ENCODE measurements at places on chromosomes 3 and 15.

GRCh38 chr15:62942428-62942827, 100.1 kb upstream of the TPM1 start:
- DNase-seq: no peak

GRCh38 chr3:127775398-127776109, 46.8 kb downstream of the MGLL start:
- DNase-seq: peak; percentile 76

DNA sequence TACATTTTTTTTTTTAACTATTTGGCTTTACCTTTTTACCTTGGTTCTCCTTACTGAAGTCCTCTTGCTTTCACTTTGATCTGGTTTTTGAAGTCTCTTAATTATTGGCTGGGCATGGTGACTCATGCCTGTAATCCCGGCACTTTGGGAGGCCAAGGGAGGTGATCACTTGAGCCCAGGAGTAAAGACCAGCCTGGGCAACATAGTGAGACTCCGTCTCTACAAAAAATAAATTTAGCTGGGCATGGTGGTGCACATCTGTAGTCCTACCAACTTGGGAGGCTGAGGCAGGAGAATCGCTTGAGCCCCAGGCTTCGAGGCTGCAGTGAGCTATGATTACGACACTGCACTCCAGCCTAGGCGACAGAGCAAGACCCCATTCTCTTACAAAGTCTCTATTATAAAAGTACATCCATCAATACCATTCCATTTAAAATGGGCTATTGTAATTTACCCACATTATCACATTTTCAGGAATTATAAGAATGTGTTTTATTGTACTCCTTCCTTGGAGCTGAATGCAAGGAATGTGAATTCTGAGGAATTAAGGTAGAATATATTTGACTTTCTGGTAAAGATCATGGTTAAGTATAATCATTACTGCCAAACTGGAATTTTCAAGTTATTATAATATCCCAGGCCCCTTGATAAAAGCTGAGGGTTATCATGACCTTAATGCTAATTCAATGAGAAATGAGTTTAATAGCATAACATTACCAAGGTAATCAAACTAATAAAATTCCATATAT, 49.0 kb downstream of the MSL2 start:
- DNase-seq: no peak

GRCh38 chr3:132342183-132342582, 25.0 kb downstream of the ACP3 start:
- DNase-seq: no peak

- no peak for DNase-seq
These were observed 343.1 kb upstream of the SEMA6D start for GRCh38 chr15:47374222-47374621.

DNA sequence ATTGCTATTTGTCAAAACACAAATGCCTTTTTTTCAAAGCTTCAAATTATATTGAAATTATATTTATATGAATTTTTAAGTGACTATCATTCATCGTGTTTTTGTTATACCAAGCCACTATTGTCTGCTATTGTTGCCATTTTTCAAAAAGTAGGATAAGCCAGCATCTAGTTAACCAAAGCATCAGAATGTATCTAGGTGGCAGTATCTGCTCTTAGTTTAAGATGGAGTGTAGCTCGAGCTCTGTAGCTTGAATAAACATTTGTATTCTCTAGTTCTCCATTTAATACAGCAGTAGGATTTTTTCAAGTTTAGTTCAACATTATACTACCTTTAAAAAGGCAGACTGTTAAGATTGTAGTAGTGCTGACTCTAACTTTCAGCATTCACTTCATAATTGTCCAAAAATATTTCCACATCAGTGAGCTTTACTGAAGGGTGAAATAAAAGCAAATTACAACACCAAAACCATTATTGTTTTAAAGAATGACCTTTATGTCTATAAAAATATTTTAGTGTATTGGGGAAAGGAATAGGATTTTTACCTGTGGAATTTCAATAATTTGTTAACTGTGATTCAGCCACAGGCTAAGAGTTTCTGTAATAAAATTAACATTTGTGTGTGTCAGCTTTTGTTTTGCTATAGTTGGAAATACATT, 19.6 kb upstream of the C15orf61 start:
- DNase-seq: no peak

- no peak for DNase-seq
These were observed 427.9 kb downstream of the NTRK3 start for GRCh38 chr15:87828608-87829007.

- no peak for DNase-seq
These were observed 48.1 kb upstream of the SEMA6D start for GRCh38 chr15:47669221-47669620.

GRCh38 chr15:79724804-79725203, 172.0 kb downstream of the MTHFS start:
- DNase-seq: no peak

DNA sequence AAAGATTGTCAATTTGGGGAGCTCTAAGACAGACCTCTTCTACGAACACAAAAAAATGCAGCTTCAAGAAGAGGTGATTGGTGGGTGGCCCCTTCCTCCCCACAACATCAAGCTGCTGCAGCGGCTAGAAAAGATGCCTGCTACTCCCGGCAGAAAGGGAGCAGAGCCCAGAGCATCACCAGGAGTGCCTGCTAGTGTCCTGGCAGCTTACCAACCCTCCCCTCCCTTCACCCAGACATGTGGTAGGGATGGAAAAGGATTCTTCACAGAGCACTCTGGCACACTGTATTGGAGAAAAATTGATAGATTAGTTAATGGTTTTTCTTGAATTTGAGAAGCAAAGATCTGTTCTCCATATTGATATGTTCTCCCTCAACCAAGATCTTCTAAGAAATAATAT, 10.8 kb downstream of the IP6K1 start:
- no peak for DNase-seq

- DNase-seq: peak; percentile 27
These were observed 45.7 kb downstream of the EXOG start for GRCh38 chr3:38541806-38542205.

GRCh38 chr3:188829576-188829975, 342.2 kb upstream of the TPRG1 start:
- DNase-seq: no peak

GRCh38 chr3:177126015-177126773, 71.1 kb downstream of the TBL1XR1 start:
- DNase-seq: peak; percentile 83

DNA sequence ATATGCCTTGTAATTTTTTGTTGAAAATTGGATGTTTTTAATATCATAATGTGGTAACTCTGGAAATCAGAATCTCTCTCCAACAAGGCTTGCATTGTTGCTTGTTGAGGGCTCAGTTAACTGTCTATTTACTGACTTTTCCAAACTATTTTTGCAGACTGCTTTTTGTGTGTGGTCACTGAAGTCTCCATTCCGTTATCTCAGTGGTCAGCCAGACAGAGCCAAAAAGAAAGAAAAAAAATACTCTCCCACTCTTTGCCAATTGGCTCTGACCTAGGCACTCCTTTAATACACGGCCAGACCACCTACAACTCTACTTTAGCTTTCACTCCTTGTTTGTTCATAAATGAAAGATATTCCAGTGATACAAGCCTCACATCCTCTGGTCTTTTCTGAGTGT, 52.5 kb downstream of the IFT80 start:
- DNase-seq: no peak

DNA sequence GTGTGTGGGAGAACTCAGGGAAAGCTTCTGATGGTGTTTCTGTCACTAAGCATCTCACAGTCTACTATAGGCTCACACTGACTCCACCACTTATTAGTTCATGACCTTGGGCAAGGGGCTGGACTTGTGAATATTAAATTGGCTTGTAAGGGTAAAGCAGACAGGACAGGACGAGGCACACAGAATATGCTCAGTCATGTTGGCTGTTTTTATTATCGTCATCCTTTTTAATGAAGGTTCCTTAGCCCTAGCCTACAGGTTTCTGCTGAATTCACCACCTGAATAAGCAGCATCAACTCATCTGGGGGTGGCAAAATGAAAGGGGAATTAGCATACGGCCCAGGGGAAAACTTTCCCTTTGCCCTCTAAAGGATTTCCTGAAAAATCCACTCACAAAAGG, 39.6 kb upstream of the LIPC start:
- DNase-seq: no peak

DNA sequence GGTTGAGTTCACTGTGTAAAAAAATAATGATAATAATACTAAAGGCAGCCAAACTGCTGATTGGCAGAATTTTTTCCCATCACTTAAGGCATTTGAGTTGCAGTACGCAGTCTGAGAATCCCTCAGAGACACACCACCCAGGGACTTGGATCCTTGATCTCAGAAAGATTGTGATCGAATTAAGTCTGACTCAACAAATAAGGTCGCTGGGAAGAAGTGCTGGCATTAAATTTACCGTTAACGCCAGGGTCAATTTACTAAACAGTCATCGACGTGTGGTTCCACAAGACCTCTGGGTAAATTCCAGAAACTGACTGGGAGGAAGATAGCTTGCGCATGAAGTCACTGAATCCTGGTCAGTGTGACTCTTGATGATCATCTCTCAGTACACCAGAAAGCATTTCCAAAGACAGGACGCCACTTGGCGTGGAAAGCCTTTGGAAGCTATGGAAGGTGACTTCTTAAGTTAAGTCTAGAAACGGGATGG, 48.3 kb upstream of the CGNL1 start:
- DNase-seq: peak; percentile 88

DNA sequence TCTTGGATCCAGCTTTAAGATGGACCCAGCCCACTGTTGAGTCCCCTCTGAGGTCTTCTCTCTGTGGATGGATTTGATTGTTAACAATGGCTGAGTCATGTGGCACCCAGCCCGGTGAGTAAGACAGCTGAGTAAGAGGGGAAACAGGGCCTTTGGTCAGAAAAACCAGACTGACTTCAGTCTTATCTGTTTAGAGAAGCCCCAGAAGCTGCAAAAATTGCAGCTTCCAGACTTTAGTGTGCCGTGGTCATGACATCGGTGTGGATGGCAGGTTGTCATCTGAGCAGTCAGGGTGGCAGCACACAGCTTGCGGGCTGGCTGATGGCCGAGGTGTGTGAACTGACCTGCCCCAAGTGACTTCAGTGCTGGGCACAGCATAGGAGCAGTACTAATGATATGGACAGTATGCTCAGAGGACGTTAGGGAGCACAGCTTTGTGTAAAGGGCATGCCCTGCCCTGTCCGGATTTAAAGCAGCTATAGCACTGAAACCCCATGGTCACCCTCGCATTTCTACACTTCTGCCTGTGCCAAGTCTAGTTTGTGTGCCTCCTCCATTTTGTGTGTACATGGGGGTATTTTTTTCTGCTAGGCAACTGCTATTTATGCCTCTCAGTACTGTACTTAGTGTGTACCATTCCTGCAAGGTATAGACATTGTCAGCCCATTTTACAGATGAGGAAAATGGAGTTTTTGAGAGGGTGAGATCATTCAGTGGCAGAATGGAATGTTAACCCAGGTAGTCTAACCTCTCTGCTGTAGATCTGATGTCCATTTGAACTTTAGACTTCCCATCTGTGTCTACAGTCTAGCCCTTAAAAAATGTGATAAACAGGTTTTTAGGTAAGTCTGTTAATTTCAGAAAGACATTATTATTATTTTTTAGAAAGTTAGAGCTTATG, 44.4 kb downstream of the FLNB start:
- DNase-seq: peak; percentile 92

GRCh38 chr15:73637527-73637926, 4.3 kb upstream of the NPTN start:
- DNase-seq: no peak

GRCh38 chr3:72485641-72486040, 362.6 kb downstream of the SHQ1 start:
- DNase-seq: no peak

GRCh38 chr15:77143616-77144015, 72.7 kb upstream of the TSPAN3 start:
- no peak for DNase-seq

DNA sequence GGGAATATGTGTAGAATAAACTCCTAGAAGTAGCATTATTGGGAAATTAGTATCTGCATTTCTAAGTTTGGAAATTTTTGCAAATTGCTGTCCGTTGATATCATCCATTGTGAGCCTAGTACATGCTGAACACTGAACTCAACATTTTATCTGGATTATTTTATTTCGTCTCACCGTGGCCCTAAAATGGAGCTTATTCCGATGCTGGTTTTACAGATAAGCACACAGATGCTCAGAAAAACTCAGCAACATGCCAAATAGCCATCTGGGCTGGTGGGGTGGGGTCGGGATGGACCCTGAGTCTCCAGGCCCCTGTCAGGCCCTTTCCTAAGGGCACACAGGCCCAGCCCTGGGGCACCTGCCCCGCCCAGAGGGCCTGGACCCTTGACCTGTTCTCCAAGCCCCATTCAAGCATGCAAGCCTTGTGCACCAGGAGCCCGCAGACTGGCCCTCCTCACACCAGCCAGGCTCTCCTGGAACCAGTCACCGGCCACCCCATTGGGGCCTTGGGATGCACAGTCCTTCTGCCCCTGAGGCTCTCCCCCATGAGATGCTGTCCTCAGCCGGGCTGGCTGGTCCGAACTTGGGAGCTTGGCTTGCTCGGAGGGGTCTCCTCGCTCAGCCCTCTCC, 20.7 kb upstream of the KLF13 start:
- no peak for DNase-seq

DNA sequence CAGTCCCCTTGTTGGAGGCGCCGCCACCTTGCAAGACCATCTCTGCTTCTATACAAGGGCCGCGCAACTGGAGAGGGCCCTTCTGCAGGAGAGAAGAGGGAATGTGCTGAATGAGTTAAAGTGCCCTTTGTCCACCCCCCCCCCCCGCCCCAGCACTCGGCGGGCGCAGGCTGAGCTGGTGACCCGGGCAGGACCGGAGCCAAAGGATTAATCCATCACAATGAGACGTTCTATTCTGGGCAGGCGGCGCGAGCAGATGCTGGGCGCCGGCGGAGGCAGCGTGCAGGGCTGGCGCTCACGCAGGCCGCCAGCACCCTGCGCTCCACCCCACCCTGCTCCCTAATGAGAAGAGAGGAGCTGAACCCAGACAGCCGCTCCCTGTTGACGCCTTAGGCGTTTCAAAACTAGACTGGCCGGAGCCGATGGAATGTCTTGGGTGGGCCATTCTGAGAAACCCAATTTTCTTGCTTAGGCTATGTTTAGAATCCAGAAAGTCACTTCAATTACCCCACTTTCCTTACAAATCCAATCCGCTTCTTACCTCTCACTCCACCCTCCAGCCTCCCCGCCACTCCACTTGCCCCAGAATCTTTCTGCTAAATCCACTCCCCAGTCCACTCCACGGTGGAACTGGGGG, 32.9 kb downstream of the GJD2 start:
- peak; percentile 56 for DNase-seq

GRCh38 chr3:171979081-171979480, 60.3 kb upstream of the FNDC3B start:
- no peak for DNase-seq

- DNase-seq: no peak
These were observed 277.1 kb upstream of the GBE1 start for GRCh38 chr3:82038556-82038955.

DNA sequence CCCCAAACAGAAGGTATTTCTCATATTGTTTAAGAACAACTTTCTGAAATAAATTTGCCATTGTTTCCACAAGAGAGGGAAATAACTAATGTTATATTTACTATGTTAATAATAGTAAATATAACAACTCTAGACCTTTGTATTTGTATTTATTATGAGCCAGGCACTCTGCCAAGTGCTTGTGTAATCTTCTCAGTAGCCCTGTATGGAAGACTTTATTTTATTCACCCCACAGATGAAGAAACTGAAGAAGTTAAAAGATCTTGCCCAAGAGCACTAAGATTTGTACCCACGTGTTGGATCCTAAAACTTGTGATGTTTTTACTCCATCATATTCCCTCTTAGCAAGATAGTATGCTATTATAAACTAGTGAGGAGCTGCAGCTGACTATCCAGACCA, 12.0 kb upstream of the GNB4 start:
- no peak for DNase-seq

Data from skeletal muscle cell (primary cell).